Chondrocyte (in vitro differentiated cells): ENCODE measurements at places on chromosomes 7 and 10.

GRCh38 chr10:21265622-21266021 is 259.9 kb downstream of the SKIDA1 start:
- no peak for DNase-seq

GRCh38 chr10:11297136-11297535 is 279.5 kb downstream of the CELF2 start:
- DNase-seq = no peak

GRCh38 chr10:23522345-23522744 is 83.5 kb downstream of the OTUD1 start:
- DNase-seq = no peak

GRCh38 chr10:32318476-32318896 is 28.5 kb downstream of the EPC1 start:
- DNase-seq = no peak

DNA sequence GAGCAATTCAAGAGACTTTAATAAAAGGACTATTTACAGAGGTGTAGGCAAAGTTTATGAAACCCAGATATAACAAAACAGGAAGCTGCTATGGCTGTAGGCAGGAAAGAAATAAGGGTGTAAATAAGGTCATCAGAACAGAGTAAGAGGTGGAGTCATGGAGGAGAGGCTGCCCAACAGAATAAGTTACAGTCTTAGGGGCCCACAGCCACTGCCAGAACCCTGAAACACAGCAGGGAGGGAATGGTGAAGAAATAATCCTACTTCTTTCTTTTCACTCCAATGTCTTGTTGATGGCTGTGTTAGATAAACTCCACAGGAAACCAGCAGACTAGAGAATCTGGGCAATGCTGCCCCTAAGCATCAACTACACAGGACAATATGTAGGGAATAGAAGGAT is 155.8 kb upstream of the TAC1 start:
- DNase-seq = no peak

DNA sequence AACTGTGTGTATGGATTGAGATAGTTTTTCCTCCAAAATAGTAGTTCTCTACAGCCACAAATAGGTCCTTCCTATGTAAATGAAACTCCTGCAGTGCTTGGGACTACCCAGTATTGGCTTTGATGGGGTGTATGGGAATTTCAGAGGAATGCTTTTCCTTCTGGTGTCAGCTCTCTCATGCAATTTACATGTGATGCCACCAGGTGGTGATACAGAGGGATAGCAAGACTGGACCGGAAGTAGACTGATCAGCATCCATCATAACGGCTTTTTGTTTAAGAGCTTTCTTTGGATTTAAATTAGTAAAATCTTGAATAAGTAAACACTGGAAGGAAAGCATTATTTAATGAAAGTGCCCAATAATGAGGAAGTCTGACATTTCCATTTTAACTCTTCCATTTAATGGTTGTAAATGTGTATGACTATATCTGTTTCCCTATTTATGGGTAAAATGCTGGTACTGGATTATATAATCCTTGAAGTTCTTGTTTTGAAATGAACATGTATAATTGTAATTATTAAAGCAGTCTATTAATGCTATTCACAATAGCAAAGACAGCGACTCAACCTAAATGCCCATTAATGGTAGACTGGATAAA is 22.7 kb downstream of the DYNC1I1 start:
- DNase-seq = no peak

GRCh38 chr10:132651511-132652029 is 114.0 kb downstream of the INPP5A start:
- no peak for DNase-seq

- no peak for DNase-seq
Measured at GRCh38 chr7:22610263-22610662, 110.3 kb upstream of the STEAP1B start.

- DNase-seq = no peak
Measured at GRCh38 chr7:17546592-17546991, 248.1 kb downstream of the AHR start.

DNA sequence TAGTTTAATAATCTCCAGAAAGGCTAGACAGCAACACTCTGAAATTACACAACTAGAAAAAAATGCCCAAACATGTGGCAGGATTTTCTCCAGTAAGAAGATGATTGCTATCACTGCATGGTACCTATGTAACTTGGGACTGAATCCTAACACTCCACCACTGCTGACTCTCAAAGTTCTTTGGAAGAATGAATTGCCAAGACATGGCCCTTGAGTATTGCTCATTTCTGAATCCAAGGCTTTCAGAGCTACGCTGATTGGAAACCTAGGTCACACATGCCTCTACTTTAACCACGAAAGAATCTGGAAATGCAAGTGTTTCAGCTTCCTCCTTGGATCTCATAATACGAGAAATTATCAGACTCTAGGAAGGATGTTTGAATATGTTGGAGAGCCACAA is 167.5 kb upstream of the CELF2 start:
- DNase-seq = no peak

DNA sequence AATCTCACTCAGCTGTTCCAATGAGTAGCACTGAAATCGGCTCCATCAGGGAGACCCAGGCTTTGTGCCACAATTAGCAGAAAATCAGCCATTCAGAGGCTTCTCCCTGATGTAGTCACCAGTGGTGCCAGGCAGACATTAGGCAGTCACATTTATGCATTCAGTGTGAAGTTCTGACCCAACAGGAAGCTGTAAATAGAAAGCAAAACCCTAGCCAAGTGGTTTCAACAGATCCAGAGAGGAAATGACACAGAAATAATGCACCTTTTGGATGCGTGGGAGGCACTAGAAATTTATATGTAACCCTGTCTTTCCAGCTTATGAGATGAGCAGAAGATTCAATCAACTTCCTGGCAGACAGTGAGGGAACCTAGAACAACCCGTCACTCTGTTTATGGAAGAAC is 186.4 kb downstream of the PDE1C start:
- DNase-seq = no peak

DNA sequence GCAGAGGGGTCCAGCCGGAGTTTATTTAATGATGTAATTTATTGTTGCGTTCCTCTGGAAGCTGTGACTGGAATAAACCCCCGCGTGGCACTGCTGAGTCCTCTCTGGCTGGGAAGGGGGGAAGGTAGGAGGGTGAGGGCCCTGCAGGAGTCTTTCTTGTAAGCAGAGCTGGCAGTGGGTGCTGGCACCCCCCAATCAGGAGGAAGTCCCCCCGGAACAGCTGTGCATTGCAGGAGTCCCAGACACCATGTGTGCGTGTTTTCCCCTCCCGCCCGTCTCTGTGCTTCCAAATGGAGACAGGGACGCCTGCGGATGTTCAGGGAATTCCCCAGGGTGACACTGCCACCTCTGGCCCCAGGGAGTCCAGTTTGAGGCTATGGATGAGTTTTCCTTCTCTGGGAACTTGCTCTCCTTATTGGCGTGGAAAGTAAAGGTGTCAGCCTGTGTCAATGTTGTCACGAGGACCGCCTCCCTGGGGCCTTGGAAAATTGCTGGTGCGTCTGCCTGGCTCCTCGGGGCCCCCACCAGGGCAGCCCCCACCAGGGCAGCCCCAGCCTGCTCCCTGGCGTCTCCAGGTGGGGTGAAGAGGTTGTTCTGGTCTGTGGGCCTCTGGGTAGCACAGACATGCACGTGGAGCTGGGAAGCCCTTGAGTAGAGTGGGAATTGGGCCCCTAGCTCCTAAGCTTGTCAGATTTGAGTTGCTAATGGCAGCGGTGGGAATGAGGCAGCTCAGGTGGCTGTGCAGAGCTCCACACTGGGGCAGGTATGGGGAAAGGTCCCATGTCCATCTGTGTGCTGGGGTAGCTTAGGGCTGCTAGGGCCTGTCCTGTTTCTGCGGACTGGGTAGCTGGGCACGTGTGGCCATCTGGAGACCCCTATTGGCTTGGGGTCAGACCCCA is 2.7 kb downstream of the FZD9 start:
- no peak for DNase-seq

DNA sequence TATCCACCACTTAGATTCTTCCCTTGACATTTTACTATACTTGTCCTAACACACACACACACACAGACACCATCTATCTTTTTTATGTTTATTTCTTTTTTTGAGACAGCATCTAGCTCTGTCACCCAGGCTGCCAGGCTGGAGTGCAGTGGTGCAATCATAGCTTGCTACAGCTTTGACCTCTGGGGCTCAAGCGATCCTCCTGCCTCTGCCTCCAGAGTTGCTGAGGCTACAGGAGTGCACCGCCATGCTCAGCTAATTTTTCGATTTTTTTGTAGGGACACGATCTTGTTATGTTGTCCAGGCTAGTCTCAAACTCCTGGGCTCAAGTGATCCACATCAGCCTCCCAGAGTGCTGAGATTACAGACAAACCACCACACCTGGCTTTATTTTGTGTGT is 16.7 kb downstream of the WIPI2 start:
- no peak for DNase-seq

- DNase-seq = peak; percentile 81
Measured at GRCh38 chr7:156175003-156175402, 362.7 kb upstream of the SHH start.

DNA sequence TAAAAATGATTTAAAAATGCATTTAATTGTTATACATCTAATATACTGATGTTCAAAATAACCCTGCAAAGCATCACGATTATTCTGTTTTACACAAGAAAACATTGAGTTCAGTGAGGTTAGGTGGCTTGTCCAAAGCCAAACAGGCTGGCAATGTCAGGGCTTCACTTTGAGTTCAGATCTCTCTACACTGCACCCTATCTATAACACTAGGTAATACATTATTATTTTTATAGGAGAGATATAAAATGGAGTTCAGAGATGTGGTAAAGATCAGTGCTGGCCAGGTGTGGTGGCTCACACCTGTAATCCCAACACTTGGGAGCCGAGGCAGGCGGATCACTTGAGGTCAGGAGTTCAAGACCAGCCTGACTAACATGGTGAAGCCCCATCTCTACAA is 165.9 kb upstream of the MYO3A start:
- no peak for DNase-seq

DNA sequence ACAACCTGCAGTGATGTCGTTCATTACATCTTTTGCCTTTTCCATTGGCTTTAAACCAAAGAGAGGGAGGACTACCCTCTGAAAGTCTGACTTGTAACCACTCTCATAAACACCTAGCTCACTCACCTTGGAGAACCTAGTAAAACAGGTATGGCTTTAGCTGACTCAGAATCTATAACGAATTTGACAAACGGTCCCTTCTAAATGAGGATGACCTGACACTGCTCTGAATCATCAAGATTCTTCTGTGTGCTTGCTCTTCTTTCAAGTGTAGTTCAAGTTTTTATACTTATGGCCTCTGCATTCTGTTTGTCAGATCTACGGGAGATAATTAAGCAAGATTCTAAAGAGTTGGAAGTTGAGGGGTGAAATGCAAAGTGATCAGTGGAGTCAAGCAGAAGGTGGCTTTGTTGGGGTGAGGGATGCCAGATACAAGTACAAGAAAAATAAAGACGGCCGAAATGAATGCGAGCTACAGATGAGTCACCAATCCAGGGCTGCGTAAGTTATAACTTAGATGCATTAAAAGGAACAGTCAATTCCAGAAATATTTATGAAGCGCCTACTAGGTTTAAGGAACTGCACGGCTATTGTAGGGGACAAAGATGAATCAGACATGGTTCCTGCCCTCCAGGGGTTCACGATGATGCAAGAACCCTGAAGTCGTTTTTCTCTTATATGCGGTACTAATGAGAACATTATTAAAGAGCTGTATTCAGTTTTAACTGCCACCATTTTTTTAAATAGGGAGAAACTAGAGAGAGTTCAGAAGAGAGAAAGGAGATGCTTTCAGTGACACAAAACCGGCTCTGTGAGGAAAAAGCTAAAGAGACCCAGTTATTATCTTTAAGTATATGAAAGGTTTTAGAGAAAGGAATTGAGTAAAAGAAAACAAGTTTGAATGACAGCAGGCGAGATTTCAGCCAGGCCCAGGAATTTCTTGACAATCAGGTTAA is 6.5 kb downstream of the HIPK2 start:
- no peak for DNase-seq

- DNase-seq = peak; percentile 88
Measured at GRCh38 chr10:130027716-130028464, 63.8 kb upstream of the EBF3 start.

GRCh38 chr7:38229386-38229785 is 44.0 kb downstream of the TARP start:
- no peak for DNase-seq

- DNase-seq = peak; percentile 56
Measured at GRCh38 chr7:155893664-155894063, 81.4 kb upstream of the SHH start.

- no peak for DNase-seq
Measured at GRCh38 chr7:22549051-22549450, 49.1 kb upstream of the STEAP1B start.

DNA sequence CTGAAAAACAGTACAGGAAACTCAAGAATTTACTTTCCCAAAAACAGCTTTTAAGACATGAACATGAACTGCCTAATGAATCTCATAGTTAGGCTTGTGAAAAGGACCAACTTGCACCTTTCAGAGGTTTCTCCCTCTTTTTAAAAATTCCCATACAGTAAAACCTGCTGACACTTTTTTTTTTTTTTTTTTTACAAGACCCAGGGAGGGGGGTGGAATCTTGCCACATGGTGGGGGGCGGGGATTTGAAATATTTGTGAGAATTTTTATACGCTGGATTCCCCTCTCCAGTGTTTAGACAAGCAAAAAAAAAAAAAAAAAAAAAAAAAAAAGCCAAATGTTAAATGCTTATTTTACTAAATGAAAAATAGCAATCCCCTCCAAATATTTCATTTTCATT is 57.4 kb downstream of the HIBADH start:
- no peak for DNase-seq

DNA sequence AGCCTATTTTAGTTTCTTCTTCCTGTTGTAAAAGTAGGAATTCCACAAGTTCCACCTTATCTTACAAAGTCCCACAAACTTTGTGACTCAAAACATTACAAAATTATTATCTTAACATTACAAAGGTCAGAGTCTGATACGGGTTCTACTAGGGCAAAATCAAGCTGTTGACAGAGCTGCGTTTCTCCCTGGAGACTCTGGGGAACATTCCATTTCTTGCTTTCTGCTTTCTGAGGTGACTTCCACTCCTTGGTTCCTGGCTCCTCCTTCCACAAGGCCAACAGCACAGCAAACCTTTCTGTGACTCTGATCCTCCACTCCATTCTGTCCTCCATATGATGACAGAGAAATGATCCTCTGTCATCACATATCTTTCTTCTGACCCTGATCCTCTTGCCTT is 10.6 kb downstream of the OR2F1 start:
- no peak for DNase-seq

- DNase-seq = no peak
Measured at GRCh38 chr7:123122916-123123315, 76.9 kb downstream of the SLC13A1 start.

DNA sequence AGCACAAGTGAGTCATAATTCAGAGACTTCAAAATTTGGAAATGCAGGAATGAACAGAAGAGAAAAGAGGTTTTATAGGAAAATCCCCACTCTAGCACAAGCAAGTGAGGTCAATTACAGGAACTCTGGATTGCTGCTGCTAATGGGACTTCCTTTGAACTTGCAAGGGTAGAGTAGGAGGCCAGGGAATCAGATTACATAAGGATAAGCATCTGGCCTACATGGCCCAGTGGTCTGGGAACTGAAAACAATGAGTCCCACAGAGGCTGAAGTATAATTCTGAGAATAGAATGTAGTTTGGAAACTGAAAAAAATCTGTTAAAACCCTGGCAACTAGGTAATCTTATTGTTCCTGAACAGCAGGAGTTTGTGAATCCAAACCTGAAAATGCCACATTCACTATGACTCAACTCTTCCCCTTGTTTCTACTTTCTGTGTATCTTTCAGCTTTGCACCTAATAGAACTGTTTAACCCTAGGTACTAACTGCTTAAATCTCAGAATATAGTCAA is 66.5 kb downstream of the CTNNA3 start:
- no peak for DNase-seq

GRCh38 chr10:7445474-7446185 is 34.8 kb upstream of the SFMBT2 start:
- no peak for DNase-seq
